ENCODE measurements at places on chromosomes 3 and 15.

DNA sequence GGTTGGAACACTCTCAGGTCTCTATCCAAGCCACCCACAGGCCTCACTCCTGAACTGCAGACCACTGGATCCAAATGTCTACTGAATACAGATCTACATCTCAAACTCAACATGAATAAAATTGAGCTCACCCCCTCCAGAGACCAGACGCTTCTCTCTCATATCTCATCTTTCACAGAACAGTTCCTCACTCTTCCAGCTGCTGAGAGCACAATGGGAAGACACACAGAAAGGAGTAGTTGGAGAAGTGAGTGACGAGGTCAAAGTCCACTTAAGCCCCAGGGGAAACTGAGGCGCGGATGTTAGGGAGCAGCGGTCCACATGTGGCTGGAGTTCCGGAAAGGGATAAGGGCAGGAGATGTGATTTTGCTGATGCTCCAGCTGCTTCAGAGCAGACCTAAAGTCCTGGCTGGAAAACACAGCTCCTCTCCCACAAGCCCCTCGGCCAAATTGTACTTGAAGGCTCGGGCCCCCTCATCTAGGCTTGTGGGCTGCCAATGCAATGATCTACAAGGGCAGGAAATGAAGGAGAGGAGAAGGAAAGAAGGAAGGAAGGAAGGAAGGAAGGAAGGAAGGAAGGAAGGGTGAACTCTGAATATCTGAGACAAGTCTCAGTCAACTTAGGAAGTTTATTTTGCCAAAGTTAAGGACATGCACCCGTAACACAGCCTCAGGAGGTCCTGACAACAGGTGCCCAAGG is 211.2 kb upstream of the TLE3 start:
- no peak for DNase-seq

DNA sequence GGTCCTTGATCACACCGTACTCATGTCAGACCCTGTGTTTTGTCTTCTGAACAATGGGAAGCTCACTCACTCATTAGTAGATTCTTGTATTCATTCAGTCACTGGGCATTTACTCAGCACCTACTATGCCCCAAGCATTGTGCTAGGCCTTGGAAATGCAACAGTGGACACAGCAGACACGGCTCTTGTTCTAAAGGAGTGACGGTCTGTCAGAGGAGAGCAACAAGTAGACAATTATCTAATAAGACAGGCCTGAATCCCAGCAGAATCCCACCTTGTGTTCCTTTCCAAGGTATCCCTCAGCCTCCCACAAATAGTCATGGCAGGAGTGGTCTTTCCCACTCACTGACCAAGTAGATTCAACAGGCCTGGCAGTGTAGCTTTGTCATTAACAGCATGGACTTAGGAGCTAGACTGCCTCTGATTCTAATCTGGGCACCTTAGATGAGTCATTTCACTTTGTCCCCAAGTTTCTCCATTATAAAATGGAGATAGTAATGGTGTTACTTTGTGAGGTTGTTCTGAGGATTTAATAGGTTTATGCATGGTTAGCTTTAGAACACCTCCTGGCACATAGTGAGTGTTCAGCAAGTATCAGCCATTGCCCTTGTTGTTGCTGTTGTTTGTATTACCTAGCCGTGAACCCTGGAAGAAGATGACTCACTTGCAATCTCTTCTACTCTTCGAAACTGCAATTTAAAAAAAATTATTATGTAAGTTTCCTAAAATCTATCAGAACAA is 69.1 kb downstream of the SSUH2 start:
- DNase-seq = no peak

DNA sequence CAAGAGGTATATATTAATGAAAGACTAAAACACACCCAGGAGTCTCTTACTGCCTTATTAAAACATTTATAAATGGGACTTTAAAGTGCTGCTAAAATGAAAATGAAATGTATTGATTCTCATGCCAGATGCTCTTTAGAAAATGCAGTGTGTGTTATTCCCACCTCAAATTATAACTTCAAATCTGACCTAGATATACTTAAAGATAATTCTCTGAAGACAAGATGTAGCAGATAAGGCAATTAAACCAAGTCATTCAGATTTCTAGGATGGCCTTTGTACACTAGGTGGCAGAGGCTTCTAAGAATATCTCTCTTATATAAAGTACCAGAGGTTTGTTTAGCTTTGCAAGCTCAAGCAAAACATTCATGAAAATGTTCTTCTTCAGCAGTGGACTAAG is 26.9 kb upstream of the GOLGA8B start:
- DNase-seq = no peak

- no peak for DNase-seq
These were observed 11.5 kb upstream of the LMCD1 start for GRCh38 chr3:8490079-8490552.

- no peak for DNase-seq
These were observed 36.4 kb downstream of the TAMM41 start for GRCh38 chr3:11810276-11810675.

DNA sequence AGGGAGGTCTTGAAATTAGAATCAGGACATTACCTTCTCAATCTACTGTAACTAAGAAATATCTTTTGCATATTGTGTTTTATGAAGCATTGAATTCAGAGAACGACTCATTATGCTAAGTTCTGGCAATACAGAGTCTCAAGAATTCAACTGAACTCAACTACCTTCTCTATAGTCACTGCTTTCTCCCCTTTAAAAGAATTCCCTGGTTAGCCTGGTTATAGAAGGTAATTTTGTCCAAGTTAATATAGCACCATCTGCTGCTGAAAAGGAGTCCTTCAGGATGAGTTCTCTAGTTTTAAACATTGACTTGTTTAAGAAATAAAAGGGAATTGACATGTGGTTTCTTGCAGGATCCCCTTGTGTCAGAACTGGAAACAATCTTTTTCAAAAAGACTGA is 60.2 kb downstream of the IL16 start:
- DNase-seq = no peak

GRCh38 chr3:45317710-45318109 is 70.7 kb upstream of the LARS2 start:
- no peak for DNase-seq

DNA sequence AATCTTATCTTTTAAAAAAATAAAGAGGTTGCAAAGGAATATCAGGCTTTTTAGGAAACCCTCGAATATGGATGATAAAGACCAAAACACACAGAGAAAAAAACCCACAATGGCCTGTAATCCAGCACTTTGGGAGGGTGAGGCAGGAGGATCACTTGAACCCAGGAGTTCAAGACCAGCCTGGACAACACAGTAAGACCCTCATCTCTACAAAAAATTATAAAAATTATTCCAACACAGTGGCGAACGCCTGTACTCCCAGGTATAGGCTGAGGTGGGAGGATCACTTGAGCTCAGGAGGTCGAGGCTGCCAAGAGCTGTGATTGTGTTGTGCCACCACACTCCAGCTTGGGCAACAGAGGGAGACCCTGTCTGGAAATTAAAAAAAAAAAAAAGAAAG is 30.8 kb downstream of the RAF1 start:
- no peak for DNase-seq

DNA sequence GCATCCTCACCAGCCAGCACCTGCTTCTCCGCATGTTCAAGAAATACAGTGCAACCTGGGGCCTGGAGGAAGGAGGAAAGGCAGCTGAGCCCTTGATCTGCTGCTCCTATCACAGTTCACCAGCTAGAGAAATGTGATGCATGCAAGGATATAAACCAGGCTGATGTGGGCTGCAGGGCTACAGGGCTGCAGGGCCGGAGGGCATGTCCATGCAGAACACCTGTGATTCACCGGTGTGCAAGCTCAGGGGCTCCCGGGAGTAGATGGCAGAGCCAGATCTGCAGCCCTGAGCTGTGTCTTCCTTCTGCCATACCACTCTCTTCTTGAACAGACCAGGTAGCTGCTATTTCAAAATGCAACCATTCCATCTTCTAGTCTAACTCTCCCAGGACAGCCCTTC is 84.9 kb downstream of the HMG20A start:
- no peak for DNase-seq

- no peak for DNase-seq
These were observed at the start of gene MB21D2 for GRCh38 chr3:192917404-192918274. Gene MB21D2, minus strand, starts transcription at chr3:192917856. Its CDS starts 16 bp downstream, at chr3:192917840.

GRCh38 chr15:82843566-82843965 is 34.1 kb downstream of the WHAMM start:
- DNase-seq = no peak

GRCh38 chr3:9902372-9903237 is at the start of gene IL17RE:
Gene IL17RE, plus strand, starts transcription at chr3:9902848. Its CDS starts 85 bp downstream, at chr3:9902933.
- no peak for DNase-seq

- DNase-seq = no peak
These were observed 109.9 kb downstream of the TBC1D5 start for GRCh38 chr3:17632401-17633100.

DNA sequence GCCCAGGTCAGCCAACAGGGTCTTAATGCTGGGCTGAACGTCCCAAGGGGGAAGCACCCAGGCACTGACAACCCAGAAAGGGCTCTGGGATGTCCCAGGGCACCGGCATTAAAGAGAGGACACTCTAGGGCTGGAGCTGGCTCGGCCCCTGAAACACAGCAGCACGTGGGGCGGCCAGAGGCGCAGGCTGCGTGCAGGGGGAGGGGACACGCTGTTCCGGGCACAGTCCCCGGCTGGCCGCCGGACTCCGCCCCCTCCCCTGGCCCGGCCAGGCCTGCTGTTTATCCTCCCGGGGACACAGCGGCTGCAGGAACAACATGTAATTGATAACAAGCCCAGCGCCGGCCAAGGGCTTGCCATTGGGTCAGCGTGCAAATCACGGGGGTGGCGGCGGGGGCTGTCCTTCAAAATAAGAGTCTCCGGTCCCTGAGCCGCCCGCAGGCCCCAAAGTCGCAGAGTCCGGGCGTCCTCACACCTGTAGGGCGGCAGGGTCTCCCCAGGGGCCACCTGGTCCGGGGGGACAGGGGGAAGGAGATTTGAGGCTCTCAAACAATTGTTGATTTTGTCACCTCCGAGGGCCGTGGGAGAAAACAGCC is 1.3 kb downstream of the KLF15 start:
- no peak for DNase-seq

- DNase-seq = no peak
These were observed at the start of gene CLEC3B for GRCh38 chr3:45026038-45026437. Gene CLEC3B, plus strand, starts transcription at chr3:45026303. Its CDS starts 60 bp downstream, at chr3:45026363.

DNA sequence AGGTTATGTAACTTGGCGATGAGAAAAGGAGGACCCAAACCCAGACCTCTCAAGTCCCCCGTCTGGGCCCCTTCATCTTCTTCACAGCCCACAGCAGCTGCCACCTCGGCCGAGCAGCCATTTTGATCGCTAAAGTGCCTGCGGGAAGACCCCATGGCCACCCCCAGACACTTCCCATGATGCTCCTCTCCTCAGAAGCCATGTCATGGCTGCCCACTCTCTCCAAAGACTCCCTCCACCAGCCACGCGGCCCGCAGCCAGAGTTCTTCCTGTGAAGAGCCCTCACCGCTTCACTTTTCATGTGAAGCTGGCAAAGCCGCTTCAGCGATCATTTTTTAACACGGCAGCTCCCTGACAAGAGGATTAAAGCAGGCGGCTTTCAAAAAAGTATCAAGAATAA is 335.2 kb downstream of the RORA start:
- DNase-seq = no peak

- DNase-seq = no peak
These were observed 2.3 kb upstream of the TNFAIP8L3 start for GRCh38 chr15:51096976-51097375.

- no peak for DNase-seq
These were observed 370.3 kb upstream of the DPPA4 start for GRCh38 chr3:109707617-109708016.

- DNase-seq = no peak
These were observed 77.9 kb downstream of the RPN1 start for GRCh38 chr3:128572644-128573105.

DNA sequence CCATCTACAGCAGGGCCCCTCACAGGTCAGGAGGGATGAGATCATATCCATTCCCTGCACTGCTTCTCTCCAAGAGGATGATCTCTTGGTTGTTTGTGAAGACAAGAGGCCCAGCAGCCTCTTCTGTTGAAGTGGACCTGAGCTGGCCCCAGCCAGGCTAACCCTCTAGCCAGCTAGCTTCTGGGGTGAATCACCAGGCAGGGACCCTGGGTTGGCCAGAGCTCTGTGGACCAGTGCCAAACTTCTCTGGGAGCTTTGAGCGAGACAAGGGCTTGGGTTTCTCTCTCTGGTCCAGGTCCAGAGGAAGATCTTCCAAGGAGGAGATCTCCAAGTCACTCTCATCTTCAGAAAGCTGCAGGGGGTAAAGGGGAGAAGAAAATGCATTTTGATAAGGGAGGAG is 52.7 kb downstream of the CLDN18 start:
- DNase-seq = no peak

GRCh38 chr3:74302969-74303368 is 311.5 kb downstream of the CNTN3 start:
- DNase-seq = no peak

DNA sequence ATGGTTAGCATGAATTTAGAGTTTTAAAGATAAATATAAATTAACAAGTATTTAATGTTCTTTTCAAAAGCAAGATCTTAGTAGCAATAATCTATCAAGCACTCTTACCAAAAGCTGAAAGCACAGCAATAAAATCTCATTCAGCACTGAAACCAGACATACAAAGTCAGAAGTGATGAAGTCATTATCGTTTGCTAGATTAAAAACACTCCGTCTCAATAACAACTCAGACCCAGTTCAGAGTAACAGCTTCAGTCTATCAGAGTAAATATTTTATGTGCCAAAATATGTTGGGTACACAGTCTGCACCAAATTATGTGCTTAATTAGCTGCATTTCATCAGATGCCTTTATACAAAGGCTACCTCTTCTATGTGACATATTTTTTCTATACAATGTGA is 41.6 kb downstream of the CPA3 start:
- no peak for DNase-seq

GRCh38 chr3:53808496-53808895 is 37.7 kb downstream of the CHDH start:
- DNase-seq = no peak

- DNase-seq = no peak
These were observed 1.9 kb downstream of the SLC28A1 start for GRCh38 chr15:84886211-84886983.

GRCh38 chr3:168271932-168272331 is 176.2 kb upstream of the GOLIM4 start:
- DNase-seq = no peak

GRCh38 chr3:113867506-113867905 is 28.9 kb downstream of the GRAMD1C start:
- DNase-seq = no peak

DNA sequence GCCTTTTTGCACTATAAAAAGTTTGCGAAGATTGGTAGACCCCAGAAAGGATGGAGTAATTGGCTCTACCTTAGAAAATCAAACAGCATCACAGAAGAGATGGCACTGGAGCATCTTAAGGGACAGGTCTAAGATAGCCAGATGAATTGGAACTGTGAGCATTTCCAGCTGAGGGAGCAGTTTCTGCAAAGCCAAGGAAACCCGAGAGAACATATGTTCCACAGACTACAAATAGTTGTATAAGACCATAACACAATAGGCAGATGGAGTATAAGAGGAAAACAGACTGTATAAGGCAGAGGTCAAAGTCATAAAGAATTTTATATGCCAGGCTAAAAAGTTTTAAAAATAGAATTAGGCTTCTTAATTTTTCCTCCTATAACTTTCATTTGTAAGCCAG is 46.0 kb downstream of the TSC22D2 start:
- DNase-seq = no peak

DNA sequence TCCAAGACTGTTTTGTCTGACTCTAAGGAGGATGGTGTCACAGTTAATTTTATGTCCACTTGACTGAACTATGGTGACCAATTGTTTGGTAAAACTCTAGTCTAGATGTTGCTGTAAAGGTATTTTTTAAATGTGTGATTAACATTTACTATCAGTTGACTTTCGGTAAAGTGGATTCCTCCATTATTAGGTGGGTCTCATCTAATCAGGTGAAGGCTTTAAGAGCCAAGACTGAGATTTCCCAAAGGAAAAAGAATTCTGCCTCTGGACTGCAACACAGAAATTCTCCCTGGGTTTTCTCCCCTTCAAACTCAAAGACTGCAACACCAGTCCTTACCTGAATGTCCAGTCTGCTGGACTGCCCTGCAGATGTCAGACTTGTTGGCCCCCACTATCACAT is 118.9 kb downstream of the OXNAD1 start:
- DNase-seq = no peak

All from KG1 (cell line).